ENCODE measurements at places on chromosomes 6 and 20.

DNA sequence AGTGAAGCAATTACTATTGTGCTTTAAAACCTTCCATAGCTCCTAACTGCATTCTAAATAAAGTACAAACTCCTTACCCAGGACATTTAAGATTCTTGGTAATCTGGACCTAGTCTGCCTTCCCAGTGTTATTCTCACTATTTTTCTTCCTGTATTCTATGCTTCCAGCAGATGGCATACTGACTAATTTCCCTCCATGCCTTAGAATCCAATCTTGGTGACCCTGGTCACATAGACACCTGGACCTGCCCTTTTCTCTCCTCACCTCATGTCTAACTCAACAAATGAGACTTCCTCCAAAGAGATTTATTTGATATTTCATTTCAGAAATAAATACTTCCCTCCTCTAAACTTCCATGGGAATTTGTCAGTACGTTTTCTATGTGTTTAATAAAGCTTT is 25.8 kb downstream of the ROS1 start:
- DNase-seq, result no peak

DNA sequence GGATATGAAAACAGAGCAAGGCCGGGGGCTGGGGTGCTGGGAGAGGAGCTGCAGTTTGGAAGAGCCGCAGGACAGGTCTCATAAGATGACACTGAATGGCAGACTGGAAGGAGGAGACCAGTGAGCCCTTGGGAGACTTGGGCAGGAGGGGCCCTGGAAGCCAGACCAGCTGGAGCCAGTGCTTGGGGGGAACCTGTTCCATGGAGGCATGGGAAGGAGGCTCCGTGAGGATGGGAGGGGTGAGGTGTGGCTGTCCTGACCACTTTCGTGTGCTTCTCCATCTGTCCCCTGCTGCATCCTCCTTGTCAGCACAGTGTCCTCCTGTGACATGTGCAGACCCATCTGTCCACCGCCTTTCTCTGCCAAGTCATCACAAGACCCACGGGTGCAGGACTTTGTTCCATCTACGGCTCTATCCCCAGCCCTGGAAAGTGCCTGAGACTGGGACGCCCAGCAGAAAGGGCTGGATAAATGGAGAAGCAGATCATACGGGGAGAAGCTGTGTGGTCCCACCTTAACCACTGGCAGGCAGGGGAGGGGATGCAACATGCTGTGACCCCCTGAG is 84.8 kb upstream of the MPC1 start:
- no peak for DNase-seq

- no peak for DNase-seq
These were observed 14.9 kb upstream of the TTPAL start for GRCh38 chr20:44460795-44461141.

GRCh38 chr20:58113716-58114115 is 114.7 kb downstream of the ANKRD60 start:
- DNase-seq, result no peak

- no peak for DNase-seq
These were observed 96.2 kb upstream of the VGLL2 start for GRCh38 chr6:117169064-117169665.

DNA sequence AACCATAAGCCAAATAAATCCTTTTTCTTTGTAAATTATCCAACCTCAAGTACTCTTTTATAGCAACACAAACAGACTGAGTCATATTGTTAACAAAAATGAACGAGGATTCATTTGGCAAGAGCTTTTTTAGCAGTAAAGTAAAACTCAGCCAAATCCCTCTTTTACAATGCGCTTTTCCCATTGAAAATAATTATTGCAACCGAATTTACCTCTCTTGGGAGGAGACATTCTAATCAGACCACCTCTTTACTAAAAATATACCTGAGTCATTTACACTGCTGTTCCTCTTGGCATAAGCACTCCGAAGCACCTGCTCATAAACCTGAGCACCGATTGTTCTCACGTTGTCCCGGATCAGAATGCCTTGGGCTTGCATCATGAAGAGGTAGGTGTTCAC is 57.4 kb downstream of the B4GALT5 start:
- DNase-seq, result no peak

DNA sequence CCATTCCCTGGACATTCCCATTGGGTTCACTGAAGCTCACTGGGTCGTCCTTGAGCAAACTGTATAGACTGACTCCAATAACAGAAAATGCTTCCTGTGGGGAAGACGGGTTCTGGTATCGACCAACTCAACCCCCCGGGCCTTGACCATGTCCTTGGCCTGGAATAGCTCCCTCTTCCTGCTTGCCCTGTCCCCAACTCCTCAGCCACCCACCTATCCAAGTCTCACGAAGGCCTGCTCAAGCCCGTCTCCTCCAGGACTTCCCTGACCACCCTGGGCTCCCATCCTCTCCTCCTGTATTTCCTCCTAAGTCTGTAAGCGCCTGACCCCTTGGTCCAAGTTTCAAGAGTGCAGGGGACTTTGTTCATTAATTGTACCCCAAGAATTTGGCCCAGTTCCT is 2.8 kb upstream of the HMGA1 start:
- no peak for DNase-seq

- DNase-seq, result no peak
These were observed 672 bp upstream of the UBE2V1 start for GRCh38 chr20:50113420-50114224.

DNA sequence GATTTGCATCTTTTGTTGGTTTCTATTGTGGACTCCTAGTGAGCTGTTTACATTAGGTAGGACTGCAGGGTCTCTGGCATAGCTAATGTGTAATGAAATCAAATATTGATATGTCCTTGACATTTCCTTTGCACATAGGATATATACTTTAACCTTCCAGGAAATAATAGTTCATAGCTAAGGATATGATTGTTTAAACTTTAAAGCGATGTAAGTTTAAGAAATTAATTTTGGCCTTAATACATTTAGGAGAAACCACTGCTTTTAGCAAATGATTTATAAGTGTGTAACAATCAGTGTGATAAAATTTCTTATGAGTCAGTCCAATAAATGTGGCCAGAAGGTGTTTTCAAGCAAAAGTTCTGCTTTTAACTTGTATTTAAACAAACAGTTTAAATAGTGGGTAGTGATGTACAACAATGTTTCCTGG is 171.8 kb downstream of the HS3ST5 start:
- DNase-seq, result no peak

DNA sequence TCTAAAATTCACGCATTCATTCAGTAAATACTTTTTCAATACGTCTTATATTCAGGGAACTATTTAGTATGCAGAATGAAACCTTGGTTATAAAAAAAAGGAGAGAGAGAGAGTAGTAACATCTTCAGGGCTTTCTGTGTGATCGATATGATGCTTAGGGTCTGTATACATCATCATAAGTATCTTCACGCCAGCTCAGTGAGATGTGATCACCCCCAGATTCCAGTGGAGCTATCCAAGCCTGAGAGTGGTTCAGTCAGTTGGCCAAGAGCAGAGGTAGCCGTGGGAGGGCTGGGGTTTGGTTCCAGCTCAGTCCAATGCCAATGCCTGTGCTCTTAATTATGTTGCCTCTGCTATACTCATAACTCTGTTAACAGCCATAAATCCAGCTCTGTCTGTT is 8.6 kb downstream of the CD83 start:
- no peak for DNase-seq

GRCh38 chr20:18443886-18444285 is 22.9 kb downstream of the DZANK1 start:
- DNase-seq, result no peak

DNA sequence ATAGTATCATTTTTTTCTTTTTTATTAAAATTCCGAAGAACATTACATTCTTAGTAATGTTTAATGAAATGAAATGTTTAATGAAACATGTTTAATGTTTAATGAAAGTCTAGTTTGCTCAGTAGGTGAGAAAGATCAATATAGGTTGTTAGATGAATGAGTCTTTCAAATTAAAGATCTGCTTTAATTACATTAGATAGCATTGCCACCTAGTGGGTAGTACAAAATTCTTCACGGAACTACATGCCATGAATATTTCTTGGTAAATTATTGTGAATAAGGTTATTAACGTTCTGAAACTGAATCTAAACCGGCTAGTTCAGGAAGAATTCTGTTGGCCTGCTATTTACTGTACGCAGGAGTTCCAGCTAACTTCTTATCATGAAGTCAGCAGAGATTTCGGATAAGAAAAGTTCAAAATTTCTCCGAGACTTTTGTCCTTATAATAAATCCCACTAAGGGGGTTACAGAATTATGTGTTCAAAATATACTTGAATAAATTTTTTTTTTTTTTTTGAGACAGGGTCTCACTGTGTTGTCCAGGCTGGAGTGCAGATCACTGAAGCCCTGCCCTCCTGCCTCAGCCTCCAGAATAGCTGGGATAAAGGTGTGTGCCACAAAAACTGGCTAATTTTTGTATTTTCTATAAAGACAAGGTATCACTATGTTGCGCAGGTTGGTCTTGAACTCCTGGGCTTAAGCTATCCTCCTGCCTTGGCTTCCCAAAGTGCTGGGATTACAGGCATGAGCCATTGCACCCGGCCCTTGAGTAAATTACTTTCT is 7.9 kb upstream of the GMNN start:
- DNase-seq, result no peak

DNA sequence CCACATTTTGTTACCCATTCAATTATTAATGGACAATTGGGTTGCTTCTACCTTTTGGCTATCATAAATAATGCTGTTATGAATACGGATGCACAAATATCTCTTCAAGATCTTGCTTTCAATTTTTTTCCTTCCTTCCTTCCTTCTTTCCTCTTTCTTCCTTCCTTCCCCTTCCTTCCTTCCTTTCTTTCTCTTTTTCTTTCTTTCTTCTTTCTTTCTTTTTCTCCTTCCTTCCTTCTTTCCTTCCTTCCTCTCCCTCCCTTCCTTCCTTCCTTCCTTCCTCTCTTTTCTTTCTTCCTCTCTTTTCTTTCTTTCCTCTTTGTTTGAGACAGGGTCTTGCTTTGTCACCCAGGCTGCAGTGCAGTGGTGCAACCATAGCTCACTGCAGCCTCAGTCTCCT is 39.2 kb downstream of the ZNF184 start:
- DNase-seq, result no peak

DNA sequence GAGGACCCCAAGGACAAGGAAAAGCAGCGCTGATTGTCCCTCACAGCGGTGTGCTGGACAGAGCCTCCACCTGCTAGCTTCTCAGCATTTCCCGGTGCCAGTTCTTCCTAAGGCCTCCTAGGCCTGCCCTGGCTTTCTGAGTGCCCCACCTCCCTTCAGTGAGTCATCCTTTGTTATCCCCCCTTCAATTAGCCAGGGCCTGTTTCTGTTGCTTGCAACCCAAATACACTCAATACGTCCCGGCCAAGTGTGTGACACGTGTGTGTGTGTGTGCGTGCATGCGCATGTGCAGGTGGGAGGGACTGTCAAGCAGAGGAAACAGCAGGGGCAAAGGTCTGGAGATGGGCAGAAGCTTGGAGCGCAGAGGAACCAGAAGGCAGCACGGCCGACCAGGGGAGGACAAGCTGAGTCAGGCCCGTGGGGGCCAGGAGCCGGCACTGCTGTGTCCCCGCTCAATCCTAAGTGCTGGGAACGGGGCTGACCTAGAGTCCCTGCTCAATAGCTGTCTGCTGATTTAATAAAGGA is 159.8 kb downstream of the PREX1 start:
- no peak for DNase-seq

- no peak for DNase-seq
These were observed 124.7 kb upstream of the MARCKS start for GRCh38 chr6:113732384-113732966.

- DNase-seq, result no peak
These were observed 104.4 kb upstream of the FOXP4 start for GRCh38 chr6:41441598-41442351.

DNA sequence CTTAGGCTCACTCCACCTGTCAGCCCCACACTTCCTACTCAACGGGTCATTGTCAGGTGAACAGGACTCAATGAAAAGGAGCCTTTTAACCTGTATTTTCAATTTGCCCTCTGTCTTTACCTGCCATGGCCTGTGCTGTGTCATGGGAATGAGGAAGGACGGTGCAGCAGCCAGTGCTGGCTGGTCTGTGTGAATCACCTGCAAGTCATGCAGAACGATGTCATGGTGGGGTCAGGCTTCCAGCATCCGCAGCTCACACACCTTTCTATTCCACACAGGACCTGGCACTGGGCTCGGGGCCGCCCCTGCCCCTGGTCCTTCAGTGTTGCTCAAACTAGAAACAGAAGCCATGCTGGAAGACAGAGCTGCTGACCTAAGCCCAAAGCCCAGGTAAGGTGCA is 188.7 kb upstream of the GMDS start:
- DNase-seq, result no peak

DNA sequence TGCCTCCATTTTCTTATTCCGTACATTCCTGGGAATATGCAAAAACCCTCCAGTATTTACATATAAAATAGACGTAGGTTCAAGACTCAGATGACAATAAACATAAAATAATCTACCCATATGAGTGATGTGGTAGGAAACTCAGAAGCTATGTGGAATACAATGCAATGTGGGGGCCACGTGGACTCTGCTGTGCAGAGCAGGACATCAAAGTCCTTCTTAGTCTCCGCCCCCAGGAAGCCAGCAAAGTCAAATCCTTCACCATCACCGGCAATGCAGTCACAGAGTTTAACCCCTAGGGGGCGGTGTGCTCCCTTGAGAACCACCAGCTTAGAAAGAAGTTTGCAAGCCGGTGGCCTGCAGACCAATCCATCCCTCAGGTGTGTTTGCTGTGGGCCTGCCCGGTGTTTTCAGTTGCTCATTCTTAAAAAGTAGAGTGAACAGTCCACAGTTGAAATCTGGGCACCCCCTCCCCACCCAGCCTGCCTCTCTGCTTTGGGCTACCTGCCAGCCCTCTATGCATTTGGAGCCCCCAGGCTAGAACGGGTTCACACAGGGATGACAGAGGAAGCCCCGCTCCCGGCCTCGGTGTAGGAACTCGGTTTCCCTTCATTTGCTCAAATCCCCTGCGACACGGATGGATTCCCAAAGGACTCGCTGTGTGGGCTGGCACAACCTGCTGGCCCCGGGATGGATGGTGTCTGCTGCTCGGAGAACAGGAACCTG is 59.9 kb downstream of the SULF2 start:
- DNase-seq, result peak; percentile 74

DNA sequence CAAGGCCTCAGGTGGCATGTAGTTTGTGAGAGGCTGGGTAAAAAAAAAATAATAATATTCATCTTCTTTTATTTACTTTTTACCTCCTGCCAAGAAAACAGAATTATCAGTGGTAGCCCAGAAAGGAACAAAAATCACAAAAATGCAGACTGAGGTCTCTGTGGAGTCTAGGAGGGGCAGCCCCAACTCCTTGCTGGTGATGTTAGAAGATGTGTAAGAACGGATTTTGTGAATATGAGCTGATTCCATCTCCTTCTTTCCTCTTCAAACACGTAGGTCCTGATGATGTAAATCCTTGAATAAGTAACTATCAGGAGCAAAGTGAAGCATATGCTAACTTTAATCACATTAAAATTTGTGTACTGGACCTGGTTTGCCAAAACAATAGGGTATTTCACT is 226.8 kb downstream of the EYA4 start:
- no peak for DNase-seq

DNA sequence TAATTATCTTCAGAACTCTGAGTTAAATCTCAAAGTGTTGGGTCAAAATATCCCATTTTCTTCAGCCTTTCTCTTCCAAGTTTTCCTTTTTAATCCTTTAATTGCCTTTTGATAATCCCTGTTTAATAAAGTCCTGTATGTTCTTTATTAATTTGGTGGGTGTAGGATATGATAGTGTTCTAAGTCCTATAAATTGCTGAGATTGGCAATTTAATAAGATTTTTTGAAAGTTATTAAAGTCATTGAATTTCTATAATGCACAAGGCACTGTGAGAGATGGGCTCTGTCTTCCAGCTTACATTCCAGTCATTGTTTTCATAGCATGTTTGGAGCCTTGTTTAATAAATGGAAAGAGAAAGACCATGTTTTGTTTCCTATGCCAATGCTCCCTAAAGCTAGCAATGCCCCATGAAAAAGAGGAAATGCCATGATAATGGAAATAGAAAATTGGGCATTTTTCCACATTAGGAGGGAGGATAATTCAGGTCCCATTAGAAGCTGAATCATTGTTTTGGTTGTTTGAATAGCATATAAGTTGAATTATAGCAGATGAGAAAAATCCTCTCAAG is 404.8 kb downstream of the CD109 start:
- no peak for DNase-seq
